NCI-H1417 treated with DMSO at 0.1 percent for 48 hours (cell line): ENCODE measurements at places on chromosomes 2 and 18.
A peak's percentile ranks its signal among the peaks of the same experiment; 100 is the strongest.

DNA sequence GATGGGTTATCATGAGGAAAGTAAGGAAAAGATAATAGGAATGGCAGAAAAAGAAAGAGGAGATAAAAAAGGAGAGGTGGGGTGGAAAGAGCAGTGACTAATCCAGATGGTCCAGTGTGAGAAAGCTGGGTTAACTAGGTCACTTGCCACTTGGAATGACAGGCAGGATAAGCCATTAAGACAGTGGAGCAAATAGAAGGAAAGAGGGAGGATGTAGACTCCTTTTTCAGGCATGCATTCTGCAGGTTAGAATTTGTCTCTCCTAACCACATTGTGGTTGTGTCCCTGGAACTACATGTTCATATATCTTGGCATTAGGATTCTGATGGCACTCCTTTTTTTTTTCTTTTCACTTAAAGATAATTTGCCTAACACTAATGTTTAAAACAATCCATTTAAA lies 13.4 kb upstream of the NEMP2 start:
- DNase-seq: no peak

- DNase-seq: peak; percentile 5
Observed at GRCh38 chr2:68357605-68358337, 7.3 kb upstream of the PLEK start.

DNA sequence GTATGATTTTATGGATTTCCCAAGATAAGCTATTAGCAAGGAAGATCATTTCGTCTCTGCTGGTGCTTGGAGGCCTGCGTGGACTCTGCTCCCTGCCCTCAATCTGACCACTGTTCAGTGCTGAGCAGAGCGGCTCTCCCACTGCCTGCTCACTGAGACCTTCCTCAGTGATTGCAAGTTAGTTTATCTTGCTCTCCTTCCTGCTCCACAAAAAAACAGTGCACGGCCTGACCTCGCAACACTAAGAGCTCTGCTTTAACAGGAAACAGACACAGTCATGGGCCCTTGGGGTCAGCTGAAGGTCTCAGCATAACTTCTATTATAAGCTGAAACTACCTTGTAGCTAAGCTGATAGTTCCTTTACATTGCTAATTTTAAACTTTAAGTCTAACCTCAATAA lies 53.1 kb downstream of the PRELID3A start:
- no peak for DNase-seq

DNA sequence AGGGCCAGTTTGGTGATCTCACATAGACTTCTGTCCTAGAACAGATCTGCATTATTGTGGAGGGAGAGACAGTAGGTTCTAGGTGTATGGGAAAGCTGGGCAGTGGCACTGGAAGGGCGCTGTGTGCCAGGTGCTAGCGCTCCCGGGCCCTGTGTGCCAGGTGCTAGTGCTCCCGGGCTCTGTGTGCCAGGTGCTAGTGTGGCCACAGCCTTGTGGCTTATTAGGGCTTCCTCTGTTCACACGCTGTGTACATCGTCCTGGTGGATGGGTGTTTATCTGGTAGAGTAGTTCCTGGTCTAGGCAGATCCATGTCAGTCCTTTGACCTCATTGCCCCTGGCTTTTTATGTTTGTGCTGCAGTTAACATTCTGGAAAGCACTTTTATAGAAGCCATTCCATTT lies 263.4 kb downstream of the AGAP1 start:
- DNase-seq: no peak

GRCh38 chr18:58490238-58490637 lies 138.7 kb downstream of the ALPK2 start:
- no peak for DNase-seq

GRCh38 chr2:190765386-190766173 lies 115.0 kb upstream of the GLS start:
- no peak for DNase-seq

DNA sequence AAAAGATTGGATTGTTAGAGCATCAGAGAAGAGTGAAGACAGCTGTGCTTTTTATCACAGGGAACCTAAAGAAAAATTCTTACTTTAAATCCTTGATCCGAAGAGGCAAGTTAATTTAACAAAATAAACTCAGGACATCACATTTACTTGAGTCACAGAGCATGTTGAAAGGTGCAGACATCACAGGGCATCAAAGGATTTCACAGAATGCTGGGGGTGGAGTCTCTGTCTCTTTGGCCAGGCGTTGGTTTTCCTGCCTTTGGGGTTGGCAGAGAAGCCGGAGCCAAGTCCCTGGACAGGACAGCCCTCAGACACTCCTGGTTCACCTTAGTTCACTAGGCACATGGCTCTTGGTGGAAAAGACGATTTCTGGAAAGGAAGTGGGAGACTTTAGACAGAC lies 56.3 kb downstream of the SH3RF3 start:
- DNase-seq: no peak

DNA sequence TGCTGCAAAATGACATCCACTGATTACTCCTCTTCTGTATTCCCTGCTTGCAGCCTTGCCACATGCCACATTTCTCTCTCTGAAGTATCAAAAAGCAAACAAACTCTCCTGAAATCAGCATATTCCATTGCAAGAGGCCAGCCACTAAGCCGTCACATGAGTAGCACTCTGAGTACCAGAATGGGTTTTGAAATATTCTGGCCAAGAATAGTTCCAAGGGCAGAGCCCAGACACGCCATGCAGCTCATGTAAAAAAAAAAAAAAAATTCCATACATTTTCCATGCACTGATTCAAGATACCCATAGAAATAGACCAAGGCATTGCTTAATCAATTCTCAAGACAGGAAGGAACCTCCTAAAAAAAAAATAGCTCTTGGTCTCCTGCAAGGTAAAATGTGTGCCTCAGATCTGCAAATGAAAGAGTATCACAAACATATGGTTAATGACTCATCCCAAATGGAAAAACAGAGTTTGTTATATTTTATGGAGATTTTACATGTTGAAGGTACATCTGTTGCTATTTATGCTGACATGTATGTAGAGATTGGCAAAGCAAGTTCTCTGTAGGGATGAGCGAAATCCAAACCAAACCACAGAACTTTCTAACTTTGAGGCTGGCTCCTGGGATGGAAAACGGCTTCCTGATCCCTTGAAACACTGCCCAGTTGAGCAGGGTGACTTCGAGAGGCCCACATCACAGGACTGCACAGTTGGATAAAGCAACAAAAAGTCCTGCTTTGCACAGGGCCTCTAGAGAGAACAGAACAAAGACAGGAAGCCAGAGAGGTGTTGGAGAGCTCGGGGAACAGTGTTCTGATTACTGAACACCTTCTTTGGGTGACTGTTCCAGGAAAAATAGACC lies 346.2 kb downstream of the ZNF521 start:
- DNase-seq: no peak

DNA sequence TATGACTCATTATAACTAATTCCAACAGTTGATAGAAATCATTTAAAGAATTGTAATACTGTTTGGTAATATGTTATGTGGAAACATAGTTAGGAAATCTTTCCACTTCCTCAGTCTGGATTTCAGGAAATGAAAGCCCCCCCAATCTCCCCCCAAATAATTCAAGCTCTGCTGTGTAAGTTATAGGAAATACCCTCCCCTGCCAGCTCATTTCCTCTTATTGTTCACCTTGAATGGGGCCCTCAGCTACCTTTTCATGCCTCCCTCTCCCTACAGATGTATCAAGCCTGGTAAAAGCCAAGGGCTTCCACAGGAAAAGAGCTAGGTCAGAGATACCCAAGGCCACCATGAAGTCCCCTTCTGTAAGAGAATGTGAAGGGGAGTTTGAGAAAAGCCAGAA lies 155.5 kb downstream of the CNTNAP5 start:
- no peak for DNase-seq

DNA sequence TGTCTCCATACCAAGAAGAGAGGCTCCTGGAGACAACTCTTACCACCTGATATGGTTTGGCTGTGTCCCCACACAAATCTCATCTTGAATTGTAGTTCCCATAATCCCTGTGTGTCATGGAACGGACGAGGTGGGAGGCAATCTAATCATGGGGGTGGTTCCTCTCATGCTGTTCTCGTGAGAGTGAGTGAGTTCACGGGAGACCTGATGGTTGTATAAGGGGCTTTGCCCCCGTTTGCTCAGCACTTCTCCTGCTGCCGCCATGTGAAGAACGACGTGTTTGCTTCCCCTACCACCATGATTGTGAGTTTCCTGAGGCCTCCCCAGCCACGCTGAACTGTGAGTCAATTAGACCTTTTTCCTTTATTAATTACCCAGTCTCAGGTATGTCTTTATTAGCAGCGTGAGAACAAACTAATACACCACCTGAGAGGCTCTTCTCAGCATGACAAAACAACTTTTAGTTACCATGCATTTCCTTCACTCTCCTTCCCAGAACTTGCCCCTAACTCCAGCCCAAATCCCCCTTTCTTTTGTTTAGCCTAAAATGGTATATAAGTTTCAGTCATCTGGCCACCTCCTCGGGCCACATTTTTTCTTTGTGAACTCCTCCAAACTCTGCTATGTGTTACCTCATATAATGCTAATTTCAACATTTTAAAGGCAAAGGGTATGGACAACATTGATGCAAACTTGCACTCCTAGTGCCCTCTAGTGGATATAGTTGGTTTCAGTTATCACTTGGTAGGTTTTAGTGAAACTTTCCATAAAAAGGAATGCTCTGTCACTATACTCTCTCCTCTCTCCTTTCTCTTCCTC lies 58.6 kb upstream of the SLC25A52 start:
- DNase-seq: peak; percentile 4

- DNase-seq: no peak
Observed at GRCh38 chr18:2891526-2892431, 45.0 kb downstream of the EMILIN2 start.

- no peak for DNase-seq
Observed at GRCh38 chr2:105734762-105735538, 9.8 kb upstream of the NCK2 start.

- no peak for DNase-seq
Observed at GRCh38 chr2:144943986-144944385, 424.1 kb upstream of the ZEB2 start.

DNA sequence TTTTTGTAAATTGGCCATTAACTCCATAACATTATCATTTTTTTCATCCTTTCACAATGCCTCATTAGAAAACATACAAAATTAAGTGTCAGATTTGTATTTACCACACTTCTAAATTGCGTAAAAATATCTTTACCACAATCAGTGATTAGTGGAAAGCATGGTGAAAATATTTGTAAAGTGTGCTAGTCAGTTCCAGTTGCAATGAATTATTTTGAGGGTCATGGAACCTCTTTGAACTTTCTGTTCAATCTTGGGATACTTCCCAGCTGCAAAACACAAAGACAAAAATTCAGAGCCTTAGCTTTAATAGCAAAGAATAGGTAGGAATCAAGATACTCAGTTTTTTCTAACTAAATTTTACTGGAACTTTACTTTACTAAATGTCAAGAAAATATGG lies 4.0 kb upstream of the COL3A1 start:
- DNase-seq: no peak

- no peak for DNase-seq
Observed at GRCh38 chr18:59460072-59460420, 101.0 kb upstream of the LMAN1 start.

DNA sequence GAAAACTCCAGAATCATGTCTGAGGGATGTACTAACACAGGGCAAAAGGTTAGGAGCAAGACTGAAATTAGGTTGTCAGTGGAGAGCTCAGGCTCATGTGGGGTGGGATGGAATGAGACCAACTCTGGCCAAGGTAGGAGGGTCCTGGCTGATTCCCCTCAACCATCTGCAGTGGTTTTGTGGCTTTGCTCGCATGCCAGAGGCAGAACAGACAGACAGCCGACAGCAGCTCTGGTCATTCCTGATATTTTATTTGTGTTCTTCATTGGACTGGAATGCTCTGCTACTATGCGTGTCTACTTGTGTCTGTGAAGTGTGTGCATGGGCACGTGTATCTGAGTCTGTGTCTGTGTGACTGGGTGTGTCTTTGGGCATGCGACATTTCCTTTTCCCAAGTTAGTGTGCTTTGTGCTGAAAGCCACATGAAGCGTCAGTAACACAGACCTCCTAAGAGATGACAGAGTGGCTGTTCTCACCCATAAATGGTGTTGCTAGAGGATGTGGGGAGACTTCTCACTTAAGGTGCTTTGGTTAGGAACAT lies 239.5 kb downstream of the CNTNAP5 start:
- no peak for DNase-seq

GRCh38 chr2:674321-674985 lies 2.8 kb downstream of the TMEM18 start:
- no peak for DNase-seq

- no peak for DNase-seq
Observed at GRCh38 chr2:38030635-38031355, 45.2 kb downstream of the CYP1B1 start.

- no peak for DNase-seq
Observed at GRCh38 chr2:112073875-112074274, 18.8 kb downstream of the TMEM87B start.

DNA sequence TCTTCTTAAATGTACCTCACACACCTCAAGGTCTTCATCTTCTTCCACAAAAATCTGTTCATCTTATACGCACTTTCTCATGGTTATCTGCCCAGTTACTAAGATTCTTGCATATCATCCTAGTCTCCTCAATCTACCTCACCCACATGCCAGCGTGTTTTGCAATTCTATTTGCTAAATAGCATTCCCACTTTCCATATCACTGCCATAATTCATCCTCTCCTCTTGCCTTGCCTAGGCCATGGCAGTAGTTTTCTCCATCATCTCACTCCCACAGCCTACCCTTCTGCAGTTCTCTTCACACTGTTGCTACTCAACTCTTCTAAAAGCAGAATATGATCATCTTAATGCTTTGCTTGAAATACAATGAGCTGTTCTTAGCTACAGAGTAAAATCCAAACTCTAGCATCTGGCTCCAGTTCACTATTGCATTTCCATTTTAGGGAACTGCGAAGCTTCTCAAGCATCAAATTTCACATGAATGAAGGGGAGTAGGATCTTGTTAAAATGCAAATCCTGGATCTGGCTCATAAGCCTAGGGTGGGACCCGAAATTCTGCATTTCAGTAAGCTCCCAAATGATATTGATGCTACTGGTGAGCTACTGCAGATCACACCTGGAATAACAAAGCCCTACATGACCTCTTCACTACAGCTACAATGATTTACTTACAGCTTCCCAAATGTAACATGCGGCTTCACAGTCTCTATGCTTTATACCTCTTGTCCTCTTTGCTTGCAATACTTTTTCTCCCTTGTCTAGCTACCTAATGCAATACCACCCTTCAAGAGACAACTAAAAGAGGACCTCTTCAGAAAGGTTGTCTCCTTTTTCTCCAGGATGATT lies 293.9 kb downstream of the SATB2 start:
- no peak for DNase-seq

DNA sequence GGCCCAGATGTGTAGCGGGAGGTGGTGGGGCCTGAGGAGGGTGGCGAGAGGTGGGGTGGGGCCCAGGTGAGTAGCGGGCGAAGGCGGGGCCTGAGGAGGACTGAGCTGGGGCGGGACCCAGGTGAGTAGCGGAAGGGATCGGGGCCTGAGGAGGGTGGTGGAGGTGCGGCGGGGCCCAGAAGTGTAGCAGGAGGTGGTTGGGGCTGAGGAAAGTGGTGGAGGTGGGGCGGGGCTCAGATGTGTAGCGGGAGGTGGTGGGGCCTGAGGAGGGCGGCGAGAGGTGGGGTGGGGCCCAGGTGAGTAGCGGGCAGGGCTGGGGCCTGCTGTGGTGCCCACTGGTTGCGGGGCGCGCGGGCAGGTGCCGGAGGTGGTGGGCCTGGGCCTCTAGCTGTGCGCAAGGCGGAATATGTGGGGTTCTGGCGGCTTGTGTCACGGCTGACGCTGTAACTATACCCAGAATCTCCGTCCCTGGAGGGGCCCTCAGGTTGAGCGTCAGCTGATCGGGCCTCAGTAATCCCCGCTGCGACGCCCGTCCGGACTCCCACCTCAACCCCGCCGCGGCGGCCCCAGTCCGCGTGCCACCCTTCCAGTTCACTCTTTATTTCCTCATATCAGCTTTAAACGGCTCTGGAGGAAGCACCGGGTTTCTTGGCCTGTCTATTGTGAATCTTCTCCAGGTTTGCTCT lies 866 bp upstream of the SF3B6 start:
- no peak for DNase-seq
